Brain (organoid and tissue), 16 donors: ENCODE measurements at places on chromosomes 6 and 20.

- peak; percentile 50 for DNase-seq
These were observed 564.9 kb upstream of the CITED2 start for GRCh38 chr6:139939189-139939979.

DNA sequence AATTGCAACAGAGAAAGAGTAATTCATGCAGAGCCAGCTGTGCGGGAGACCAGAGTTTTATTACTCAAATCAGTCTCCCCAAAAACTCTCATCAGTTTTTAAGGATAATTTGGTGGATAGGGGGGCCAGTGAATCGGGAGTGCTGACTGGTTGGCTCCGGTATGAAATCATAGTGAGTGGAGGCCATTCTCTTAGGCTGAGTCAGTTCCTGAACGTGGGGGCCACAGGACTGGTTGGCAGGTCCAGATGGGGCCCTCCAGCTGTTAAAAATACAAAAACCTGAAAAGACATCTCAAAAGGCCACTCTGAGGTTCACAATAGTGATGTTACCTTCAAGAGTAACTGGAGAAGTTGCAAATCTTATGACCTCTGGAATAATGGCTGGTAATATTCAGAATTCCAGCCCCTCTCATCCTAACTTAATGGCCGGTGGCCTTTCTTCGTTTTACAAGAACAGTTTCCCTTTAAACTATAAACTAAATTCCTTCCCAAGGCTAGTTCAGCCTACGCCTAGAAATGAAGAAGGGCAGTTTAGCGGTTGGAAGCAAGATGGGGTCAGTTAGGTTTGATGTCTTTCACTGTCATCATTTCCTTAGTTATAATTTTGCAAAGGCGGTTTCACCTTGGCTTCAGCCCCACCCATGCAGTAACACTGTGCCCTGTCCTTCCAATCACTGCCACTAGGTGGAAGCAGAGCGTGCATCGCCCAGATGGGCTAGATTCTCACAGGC lies 6.8 kb upstream of the MICA start:
- DNase-seq, result peak; percentile 90

- no peak for DNase-seq
These were observed 134.5 kb downstream of the VEGFA start for GRCh38 chr6:43904311-43905123.

GRCh38 chr6:6453186-6453585 lies 132.7 kb upstream of the F13A1 start:
- no peak for DNase-seq

DNA sequence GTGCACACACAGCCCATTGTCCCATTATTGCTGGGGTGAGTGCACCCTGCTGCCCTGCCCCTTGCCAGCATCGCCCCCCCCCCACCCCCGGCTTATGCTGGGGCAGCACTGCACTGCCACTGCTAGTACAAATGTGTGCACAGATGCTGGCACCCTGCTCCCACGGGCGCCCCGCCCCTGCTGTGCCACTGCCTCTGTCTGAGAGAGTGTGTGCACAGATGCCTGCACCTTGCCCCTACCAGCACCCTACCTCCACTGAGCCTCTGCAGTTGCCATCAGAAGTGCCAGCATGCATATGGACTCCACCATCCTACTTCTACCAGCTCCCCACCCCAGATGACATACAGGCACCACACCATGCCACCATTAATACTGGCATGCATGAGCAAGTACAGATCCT lies 454.6 kb upstream of the KHDRBS2 start:
- DNase-seq, result no peak

DNA sequence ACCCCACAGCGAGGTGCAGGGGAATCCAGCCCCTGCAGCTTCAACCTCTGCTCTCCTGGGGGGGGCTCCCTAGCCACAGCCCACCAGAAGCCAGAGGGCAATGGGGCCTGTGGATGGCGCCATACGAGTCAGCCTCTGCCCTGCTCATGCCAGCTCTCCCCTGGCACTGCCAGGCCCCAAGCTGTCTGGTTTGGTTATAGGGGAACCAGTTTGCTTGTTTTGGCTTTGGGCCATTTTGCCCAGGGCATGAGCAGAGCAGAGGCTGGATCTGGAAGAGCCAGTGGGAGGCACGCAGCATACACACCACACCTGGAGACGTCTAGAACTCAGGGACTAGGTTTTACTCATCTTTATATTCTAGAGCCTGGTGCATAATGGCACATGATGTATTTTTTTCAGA lies 66.7 kb upstream of the SLC22A16 start:
- no peak for DNase-seq

DNA sequence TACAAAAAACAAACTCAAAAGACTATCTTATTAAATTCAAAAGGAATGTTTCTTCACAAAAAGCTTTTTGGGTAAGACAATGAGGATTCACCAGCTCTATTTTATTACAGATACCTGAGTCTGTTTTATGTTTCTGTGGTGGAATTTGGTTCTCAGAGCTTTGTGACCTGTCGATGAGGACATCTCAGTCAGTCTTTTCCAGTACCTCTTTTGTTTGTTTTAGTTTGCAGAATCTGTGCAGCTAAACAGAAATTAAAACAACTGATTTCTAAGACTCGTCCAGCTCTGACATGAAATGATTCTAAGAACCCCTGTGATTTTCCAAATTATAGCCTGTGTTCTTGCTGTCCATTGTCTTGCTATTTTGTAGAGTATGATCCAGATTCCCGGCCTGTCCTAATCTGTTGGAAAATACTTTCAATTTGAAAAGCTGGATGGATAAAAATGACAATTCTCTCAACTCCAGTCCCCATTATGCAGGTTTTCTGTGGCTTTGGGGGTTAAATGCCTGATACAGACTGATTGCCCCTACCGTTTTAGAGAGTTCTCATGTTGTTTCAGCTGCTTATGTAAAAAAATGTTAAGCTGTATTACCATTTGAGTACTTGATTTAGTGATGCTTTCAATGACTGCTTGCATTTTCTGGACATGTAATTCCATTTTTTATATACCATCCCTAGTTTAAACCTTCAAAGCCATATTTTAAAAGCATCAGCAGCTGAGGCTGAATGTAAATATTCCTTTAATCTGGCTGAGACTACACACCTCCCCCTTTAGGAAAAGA lies 94.2 kb upstream of the TAB2 start:
- no peak for DNase-seq

DNA sequence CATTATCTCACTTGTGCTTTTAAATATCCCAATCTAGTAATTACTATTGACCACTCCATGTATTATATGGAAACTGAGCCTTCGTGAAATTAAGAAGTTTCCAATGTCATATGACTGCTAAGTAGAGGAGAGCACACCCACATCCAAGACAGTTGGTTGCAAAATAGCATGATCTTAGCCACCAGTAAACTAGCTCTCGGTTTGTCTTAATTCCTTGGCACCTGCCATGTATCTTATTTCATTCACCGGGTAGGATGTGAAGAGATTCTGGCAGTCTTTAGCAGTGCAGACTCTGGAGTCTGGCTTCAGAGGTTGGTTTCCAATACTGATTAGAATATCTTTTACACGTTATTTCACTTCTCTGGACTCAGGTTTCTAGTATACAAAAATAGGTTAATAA lies 270.3 kb downstream of the LAMA2 start:
- no peak for DNase-seq
